Effector CD4-positive, alpha-beta T cell (primary cell): ENCODE measurements at places on chromosomes 3 and 15.

DNA sequence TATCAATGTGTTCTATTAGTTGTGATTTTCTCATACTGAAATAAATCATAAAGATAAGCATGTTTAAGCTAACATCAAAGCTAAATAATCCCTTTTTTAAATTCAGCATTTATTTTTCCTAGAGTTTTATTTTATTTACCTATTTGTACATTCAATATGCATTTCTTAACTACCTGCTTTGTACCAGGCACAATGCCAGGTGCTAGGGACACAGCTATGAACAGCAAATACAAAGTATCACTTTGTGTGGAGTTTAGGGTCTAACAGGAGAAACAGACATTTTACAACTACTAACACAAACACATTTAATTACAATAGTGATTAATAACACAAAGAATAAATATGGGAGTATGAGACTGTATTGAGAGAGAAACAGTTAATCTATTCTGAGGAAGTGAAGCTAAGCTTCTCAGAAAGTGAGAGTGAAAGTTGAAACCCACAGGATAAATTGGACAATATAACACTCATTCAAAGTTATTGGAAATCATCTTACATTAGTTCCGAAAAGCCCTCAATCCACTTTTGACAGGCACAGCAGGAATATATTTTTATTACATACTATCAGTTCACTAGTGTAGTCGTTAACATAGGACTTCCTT lies 159.6 kb downstream of the GBE1 start:
- DNase-seq, result no peak

- DNase-seq, result no peak
Measured at GRCh38 chr3:130973406-130973805, 53.2 kb downstream of the ASTE1 start.

DNA sequence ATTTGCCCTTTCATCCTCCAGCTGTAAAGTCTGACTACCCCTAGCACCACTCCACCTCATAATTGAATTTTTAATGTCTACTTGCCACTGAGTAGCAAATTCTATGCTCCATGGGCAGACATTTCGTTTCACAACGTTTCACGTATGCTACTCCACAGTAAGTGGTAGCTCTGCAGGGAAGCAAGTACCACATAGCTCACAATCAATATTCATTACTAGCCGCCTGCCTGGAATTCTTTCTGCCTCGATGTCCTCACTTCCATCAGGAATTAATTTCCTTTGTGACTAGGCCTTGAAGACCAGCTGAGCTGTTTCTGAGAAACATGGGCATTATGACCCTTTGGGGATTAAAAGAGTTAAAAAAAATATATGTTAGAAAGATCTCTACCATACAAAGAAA lies 15.3 kb downstream of the NPTN start:
- no peak for DNase-seq

DNA sequence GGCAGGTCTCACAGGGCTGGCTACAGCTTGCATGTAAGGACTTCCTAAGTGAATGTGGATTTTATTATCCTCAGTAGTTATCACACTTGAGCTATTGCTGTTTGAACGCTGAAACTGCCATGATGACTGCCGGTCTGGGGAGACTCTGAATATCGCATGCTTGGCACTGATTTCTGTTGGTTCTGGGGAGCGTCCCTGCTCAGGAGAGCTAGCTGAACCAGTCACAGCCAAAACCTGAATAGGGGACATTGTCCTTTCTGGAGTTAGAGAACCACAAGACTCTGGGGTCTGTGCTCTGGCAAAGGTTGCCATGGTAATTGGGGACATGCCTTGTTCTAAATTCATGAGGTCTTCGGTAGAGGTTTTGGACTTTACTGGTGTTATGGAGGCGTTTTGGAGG lies 30.8 kb downstream of the CMSS1 start:
- DNase-seq, result no peak

DNA sequence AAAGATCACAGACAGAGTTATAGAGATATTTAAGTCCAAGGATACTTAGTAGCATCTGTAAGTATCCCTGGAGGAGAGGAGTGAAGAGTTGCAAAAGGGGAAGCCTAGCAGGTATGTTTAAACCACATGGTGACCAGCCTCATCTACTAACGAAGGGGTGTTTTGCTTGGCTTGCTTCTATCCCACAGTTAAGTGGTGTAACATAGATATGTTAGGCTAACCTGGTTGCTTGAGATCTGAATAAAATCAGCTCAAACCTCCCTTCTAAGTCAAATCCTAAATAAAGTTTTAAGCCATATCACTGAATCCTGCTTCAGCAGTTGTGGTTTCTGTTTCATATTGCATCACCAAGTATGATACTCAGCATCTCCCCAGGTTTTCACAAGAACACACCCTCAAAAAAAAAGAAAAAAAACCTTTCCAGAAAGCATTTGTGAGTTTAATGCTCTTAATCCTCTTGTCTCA lies 880.2 kb downstream of the ROBO1 start:
- no peak for DNase-seq

DNA sequence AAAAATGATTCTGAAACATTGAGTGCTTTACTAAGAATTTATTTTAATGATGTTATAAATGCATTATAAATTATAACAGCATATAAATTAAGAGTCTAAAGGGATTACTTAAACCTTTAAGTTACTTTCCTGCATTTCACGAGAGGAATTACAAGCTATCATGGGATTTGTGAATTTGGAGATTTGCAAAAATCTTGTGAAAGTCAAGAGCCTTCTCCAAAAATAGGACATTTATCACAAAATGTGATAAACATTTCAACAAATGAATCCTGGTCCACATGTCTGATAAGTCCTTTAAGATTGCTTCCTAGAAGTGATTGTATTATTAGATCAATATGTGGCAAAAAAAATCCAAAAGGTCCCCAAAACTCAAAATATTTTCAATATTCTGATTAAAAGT lies 154.5 kb downstream of the ATP8B4 start:
- DNase-seq, result no peak

DNA sequence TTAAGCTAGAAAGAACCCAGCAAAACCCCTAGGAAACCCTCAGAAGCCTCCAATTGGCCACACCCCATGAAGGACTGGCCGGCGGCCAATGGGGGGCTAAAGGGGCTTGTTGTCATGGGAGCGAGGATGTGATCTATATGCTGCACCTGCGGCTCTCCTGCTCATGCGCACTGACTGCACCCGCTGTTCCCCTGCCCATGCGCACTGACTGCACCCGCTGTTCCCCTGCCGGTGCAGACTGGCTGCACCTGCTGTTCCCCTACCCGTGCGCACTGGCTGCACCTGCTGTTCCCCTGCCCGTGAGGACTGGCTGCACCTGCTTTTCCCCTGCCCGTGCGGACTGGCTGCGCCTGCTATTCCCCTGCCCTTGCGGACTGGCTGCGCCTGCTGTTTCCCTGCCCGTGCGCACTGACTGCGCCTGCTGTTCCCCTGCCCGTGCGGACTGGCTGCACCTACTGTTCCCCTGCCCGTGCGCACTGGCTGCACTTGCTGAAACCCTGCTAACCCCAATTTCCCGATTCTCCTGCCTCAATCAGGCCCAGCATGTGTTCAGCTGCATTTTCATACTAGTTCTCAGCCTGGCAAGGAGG lies 16.8 kb upstream of the MCCC1 start:
- peak; percentile 46 for DNase-seq

DNA sequence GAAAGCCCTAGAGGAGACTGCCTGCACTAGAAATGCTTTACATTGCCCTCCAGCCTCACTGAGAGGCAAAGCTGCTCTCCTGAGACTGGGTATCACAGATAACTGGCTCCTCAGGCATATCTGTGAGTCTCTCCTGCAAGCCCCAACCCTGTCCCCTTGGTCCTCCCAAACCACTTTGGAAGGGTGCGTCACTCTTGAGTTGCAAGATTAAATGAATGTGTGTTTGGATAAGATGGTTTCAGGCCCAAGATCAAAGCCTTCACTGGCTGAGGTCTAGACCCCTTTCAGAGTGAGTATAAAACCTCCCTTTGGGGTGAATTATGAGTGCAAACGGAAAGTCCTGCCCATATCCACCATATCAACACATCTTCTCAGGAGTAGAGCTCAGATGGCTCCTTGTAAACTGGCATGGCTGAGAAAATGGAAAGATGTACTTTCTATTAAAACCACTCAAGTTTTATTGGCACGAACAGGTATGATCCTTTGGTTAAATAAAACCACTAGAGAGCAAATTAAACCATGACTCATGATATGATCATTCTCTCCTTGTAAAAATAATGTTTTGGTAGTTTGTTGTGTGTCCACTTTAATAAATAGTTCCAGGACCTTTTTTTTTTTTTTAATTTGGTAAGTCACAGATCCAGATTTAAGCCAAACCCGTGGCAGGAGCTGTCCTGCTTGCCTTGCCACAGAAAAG lies 164.0 kb downstream of the CHST2 start:
- DNase-seq, result no peak

DNA sequence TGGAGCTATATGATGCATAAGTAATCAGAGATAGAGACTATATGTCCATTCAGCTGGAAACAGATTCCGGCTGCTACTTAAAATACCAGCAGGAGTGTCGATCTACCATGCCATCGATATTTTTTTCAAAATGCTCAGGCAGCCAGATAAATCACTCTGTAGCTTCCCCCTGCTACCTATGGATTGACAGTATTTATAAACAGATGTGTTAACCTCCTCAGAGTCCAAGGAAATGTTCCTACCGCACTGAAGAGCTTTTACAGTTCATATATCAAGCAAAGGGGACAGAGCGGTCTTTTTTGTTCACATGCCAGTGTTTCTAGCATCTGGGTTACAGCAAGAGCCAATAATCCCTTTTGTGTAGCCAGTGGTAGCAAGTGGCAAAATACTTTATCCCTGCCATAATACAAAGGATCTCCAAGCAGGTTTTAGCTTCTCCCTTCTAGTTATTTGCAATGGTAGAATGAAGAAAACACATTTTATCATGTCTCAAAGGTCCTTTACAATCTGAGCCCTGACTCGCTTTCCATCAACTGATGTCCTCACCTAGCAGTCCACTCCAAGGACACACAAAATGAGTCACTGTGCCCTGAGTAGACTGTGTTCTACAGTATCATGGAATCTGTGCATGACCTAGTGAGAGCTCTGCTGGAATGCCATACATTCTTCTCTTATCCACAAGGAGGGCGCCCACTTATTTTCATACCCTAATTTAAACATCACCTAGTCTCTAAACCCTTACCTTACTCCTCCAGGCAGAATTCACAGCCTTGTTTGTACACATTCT lies 507.0 kb downstream of the TBL1XR1 start:
- DNase-seq, result no peak

DNA sequence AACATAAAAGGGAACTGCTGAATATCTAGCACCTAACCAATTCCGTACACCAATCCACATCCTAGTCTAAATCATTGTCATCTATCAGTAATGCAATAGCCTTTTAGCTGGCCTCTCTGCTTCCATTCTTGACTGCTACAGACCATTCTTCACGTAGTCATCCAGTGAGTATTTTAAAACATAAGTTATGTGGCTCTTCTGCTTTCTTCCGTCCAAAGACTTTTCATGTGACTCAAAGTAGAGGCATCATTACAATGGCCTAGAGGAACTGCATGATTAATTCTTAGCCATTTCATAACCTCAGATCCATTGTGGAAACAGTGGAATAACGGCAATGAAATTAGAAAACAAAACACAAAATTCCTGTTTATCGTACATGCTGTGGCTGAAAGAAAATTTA lies 88.9 kb upstream of the CBLB start:
- DNase-seq, result no peak
